Stimulated activated CD4-positive, alpha-beta T cell treated with anti-CD3 and anti-CD28 coated beads, Interleukin-2, amount 100 ng/mL, for 4 hours (primary cell): ENCODE measurements at places on chromosomes 13 and 19.

DNA sequence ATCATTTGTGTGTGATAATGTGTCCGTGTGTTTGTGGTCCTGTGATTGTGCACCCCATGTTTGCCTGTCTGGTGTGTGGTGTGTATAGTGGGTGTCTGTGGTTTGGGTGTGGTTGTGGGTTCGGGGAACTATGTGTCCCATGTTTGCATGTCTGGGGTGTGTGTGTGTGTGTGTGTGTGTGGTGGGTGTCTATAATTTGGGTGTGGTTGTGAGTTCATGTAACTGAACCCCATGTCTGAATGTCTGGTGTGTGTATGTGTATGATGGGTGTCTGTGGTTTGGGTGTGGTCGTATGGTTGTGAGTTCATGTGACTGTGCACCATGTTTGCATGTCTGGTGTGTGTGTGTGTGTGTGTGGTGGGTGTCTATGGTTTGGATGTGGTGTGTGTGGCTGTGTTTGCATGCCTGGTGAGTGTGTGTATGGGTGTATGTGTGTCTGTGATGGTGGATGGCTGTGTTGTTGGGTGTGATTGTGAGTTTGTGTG lies 11.1 kb upstream of the NFIX start:
- DNase-seq, result no peak

DNA sequence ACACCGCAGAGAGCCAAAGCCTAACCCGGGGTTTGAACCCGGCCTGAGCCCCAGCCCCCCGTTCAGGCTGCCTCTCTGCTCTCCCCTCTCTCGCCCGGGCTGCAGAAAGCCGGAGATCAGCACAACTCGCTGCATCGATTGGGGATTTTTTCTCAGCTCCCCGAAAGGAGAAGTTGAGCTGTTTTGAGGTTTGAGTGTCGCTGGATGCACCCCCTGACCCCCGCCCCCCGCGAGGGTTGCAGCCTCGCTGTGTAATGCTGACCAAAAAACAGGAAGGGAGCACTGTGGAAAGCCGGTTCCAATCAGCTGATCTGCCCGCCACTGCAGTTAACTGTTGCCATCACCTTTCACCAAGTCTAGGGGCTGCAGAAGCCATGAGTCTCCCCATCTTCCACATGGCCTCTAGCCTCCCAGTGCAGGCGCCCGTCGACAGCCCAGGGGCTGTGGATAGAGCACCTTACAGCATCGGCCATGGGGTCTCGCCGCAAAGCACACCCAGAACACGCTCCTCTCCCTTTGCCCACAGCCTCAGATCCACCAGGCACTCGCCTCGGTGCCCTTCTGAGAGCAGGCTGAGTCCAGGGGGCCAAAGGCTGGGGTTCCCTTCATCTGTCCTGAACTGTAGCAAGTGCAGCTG lies 34.5 kb downstream of the MYO9B start:
- no peak for DNase-seq

GRCh38 chr13:91740756-91741155 lies 342.3 kb downstream of the GPC5 start:
- no peak for DNase-seq

DNA sequence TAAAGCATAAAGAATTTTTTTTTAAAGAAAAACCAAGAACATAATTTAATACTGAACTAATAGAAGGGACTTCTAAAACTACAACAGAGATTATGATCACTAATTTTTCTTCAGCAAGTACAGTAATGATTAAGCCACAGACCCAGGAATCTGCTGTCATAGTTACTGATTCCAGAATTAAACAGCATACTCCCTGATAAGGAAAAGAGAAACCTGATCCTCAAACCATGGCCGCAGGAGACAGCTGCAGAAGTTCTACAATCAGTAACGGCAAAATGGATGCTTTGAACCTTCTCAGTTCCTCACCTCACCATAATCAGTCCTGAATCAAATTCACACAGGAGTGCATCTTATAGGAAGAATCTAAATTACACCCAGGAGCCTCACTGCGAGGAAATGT lies 939.0 kb upstream of the SLITRK1 start:
- DNase-seq, result no peak

- DNase-seq, result no peak
Observed at GRCh38 chr19:16908759-16909158, 20.0 kb downstream of the F2RL3 start.

DNA sequence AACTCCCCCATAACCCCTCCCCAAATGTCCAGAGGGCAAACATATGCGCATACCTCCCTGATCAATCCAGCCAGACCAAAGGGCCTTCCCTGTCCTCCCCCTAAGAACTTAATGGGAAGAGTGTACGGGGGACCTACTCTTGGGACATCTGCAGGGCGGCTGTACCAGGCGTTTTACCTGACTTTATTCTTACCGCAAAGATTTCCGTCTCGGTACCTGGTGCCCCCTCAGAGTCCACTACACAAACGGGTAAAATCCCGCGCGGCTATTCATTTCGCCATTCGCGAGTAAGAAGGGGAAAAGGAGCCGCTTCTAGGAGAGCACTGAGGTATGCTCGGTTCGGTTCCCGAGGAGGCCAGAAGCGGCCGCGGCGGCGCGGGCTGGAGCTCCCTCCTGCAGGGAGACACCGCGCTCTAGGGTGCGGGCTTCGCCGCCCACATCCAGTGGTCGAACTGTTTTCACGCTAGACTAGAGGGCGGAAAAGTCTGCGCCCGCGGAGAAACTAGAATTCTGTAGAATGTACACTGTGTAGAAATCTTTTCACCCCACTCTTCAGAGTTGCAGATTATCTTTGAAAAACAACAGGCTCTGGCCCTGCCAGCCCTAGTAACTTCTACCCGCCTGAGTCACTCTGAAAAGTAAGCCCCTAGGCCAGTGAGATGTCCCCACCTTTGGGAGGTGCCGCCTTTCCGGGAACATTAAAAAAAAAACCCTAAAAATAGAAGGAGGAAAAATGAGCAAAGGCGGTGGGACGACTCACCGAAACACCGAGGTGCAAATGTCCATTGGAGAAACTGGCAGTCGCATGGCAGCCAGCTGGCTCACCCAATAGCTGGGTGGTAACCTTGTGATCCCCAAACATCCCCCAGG lies 3.8 kb upstream of the TSHZ3 start:
- DNase-seq, result no peak

DNA sequence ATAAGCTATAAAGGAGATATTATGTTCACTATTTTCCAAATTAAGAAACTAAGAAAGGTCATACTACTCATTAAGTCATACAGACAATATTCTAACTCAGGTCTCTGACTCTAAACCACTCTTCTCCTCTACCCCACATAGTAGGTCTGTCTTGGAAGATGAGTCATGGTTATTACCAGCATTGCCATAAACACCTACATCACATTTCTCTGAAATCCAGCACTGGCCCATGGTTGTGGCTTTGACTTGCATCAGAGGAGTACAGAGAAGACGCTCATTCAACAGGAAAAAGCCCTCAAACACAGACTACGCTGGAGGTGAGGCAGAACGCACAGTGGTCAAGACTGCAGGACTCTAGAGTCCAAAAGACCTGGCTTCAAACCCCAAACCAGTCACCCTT lies 476.8 kb downstream of the COG6 start:
- DNase-seq, result peak; percentile 6

DNA sequence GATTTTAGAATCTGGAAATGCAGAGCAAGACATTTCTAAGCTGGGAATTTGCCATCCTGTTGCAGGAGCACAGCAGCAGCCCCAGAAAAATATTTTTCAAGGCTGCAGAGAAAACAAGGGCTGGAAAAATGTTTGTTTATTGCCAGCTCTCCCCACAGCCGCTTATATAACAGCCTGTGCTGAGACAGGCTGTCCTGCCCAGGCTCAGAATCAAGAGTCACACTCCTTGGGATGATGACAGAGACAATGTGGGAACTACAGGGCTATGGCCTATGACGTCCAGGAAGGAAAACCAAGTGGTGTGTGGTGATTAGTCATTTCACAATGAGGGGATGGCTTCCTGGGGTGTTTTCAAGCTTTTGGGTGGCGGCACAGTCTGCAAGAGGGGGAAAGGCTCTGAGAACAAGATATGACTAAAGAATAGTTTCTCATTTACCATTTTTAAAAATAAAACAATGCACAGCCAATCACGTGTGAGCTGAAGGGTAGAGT lies 136.3 kb upstream of the SERP2 start:
- no peak for DNase-seq

DNA sequence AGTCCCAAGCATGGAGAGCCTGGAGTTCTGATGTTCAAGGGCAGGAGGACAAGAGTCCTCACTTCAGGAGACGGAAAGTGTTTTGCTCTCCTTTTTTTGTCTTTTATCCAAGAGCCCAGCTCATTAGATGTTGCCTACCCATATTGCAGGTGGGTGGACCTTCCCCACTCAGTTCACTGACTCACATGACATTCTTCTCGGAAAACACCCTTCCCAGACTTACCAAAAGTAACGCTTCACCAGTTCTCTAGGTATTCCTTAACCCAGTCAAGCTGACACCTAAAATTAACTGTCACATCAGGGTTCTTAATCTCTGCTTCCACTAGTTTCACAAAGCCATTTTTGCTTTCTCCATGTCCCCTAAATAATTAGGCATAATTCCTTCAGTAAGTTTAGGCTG lies 2215.4 kb upstream of the PCDH20 start:
- no peak for DNase-seq

DNA sequence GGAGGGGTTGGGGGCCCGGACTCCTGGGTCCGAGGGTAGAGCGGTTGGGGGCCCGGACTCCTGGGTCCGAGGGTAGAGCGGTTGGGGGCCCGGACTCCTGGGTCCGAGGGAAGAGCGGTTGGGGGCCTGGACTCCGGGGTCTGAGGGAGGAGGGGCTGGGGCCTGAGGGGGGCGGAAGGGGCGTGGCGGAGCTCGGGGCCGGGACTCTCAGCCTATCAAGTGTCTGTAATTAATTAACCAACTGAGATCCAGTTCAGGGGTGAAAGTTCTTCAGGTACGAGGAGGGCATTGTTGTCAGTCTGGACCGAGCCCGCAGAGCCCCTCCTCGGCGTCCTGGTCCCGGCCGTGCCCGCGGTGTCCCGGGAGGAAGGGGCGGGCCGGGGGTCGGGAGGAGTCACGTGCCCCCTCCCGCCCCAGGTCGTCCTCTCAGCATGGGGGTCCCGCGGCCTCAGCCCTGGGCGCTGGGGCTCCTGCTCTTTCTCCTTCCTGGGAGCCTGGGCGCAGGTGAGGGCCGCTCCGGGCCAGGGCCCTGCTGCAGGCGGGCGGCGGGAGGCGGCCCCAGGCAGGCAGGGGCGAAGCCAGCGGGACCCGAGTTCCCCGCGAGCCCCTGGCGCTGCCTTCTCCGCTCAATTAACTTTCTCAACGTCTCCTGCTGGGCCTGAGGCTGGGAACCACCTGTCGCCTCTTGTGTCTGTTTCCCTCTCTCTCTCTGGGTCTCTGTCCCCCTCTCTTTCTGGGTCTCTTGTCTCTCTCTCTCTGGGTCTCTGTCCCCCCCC lies 697 bp downstream of the FCGRT start:
- no peak for DNase-seq

- no peak for DNase-seq
Observed at GRCh38 chr13:21730186-21730880, 59.5 kb downstream of the FGF9 start.

- DNase-seq, result no peak
Observed at GRCh38 chr13:75299246-75299645, 182.7 kb downstream of the TBC1D4 start.

GRCh38 chr13:51019026-51019425 lies 92.0 kb downstream of the C13orf42 start:
- DNase-seq, result no peak

- DNase-seq, result no peak
Observed at GRCh38 chr13:37669845-37670244, 71.3 kb upstream of the POSTN start.
